Cerebellum (tissue), 4 donors: ENCODE measurements at places on chromosomes 13 and 19. TPM values are rescaled to one million over a fixed set of nuclear protein-coding genes. Genes with fewer than 3 reads are reported as not detected.

COMP gene
- total RNA-seq = not detected

CDC42EP5 gene
- 3.9 TPM for total RNA-seq

SHISA7 gene
- 2.6 TPM for total RNA-seq

FSD1 gene
- total RNA-seq = 23.8 TPM

GPR12 gene
- 25.2 TPM for total RNA-seq

SIGLECL1 gene
- total RNA-seq = not detected

GRCh38 chr13:48038761-48039160 lies 1.2 kb downstream of the NUDT15 start:
- no peak for DNase-seq

GRCh38 chr19:7862413-7862951 lies 11.7 kb downstream of the PRR36 start:
- peak; percentile 95 for DNase-seq

GRCh38 chr19:7674010-7675005 lies 2.6 kb upstream of the MCEMP1 start:
- no peak for DNase-seq

- DNase-seq = no peak
These were observed 73.1 kb downstream of the EPS15L1 start for GRCh38 chr19:16398530-16399249.

DNA sequence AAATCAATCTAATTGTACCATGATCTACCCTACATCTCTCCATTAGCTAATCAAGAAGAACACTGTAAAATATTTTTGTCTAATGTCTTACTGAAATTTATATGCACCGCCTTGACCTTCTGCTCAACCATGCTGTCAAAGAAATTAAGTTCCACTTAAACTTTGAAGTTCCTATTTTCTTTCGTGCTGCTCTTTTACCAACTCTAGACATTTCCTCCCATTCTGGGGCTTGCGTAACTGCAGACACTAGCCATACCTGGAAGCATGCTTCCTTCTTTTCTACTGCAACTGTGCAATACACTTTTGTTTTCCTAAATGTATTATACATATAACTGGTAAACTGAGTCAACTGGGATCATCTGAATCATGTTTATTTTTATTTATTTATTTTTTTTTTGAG lies 8.5 kb upstream of the UBE2L5 start:
- DNase-seq = no peak

DNA sequence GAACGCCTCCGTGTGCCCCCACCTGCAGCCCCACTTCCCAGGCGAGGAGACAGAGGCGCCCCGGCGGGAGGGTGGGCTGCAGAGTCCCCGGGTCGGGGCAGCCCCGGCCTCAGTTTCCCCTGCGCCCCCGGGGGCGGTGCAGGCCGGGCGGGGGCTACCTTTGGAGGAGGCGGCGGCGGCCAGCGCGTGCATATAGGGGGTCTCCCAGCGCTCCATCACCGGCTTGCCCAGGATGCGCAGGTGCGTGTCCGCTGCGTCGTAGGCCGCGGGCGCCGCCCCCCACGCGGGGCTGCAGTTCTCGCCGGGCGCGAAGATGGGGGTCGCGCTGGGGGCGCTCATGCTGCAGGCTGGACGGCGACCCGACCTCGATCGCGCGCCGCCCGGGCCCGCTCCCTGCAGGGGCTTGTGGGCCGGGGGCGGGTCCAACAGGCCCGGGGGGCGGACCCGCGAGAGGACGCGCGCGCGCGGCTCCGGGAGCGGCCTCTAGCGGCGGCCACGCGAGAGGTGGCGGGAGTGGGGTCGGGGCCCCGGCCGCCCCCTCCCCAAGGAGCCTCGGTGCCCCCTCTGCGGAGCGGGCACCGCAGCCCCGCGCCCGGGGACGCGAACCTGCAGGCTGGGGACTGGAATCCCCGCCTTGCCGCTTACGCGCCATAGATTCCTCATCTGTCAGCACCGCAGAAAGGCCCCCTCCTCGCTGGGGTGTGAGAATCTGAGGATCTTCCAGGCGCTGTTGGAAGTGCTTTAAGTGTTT lies at the start of gene GAMT:
Gene GAMT, minus strand, starts transcription at position 405 of the 751 bp plus-strand sequence. Its CDS starts 66 bp downstream, at position 339.
- peak; percentile 77 for DNase-seq

DNA sequence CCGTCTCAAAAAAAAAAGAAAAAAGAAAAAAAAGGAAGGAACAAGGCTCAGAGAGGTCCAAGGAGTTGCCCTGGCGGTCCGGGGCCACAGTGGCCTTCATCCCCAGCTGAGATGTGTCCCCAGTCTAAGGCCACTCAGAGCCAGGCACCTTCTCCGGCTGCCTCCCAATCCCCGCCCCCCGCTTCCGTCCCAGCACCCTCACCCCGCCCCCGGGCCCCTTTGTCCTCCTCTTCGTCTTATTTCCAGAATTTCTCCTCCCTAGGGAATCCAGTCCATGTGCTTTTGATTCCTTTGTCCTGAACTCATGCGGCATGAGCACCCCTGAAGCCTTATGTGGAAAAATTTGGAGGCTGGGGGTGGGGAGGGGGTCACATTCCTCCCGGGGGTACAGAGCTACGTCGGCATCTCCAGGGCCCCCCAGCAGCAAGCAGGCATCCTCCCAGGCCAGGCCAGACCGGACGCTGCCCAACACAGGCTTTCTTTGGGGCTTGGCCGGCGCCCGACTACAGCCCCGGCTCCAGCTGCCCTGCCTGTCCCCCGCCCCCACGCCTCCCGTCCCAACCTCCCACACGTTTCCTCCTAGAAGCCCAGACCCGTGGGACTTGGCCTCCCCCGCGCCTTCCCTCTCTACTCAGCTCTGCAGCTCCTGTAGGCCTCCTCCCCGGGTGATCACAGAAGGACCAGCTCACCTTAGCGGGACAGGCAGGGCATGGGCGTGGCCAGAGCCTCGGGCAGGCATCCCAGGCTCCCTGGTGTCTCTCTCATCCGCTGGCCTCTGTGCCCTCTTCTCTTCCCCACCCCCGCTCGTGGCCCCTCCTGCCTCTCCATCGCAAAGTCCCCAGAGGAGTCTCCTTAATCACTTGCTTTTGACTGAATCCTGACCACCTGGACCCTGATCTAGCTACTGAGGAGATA lies 17.8 kb upstream of the ADGRE5 start:
- DNase-seq = no peak

- DNase-seq = no peak
These were observed 9.7 kb downstream of the PCCA start for GRCh38 chr13:100098445-100099116.

- DNase-seq = no peak
These were observed 705.7 kb upstream of the SLITRK1 start for GRCh38 chr13:84588023-84588422.

- no peak for DNase-seq
These were observed 63.4 kb upstream of the TNFRSF19 start for GRCh38 chr13:23506807-23507291.

DNA sequence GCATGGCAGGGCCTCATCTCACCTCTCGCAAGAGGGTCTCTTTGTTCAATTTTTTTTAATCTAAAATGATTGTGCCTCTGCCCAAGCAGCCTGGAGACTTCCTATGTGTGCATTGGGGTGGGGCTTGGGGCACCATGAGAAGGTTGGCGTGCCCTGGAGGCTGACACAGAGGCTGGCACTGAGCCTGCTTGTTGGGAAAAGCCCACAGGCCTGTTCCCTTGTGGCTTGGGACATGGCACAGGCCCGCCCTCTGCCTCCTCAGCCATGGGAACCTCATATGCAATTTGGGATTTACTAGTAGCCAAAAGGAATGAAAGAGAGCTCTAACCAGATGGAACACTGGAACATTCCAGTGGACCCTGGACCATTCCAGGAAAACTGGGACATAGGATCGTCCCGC lies 8.0 kb downstream of the FXYD3 start:
- DNase-seq = no peak

- no peak for DNase-seq
These were observed 1649.7 kb upstream of the SPRY2 start for GRCh38 chr13:81990652-81991051.

GRCh38 chr13:46179969-46180763 lies 1.8 kb downstream of the LCP1 start:
- DNase-seq = no peak

DNA sequence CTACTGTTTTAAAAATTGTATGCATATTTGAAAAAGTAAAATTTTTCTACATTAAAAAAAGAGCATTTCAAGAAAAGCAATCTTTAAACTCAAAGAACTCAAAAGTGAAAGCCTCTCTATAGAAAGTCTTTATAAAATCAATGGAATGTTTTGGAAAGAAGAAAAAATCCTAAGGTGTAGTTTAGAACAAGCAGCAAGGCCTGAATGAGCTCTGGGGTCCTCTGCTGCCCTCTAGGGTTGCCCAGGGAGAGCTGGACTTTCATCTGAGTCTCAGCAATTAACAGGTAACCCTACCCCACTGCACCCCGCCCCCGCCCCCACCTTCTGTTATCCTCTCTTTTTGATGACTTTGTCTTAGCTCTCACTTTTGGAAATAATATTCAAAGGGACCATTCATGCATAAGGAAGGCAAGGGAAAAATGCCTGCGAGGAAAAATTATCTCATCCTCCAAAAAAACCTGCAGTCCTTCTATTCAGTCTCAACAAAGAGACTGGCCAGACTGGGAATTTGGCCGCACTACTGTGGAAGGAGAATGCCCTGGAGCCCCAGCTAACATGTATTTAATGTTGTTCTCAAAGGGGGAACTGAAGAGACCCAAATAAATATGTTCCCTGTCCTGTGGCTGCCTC lies 24.1 kb downstream of the SLC25A30 start:
- DNase-seq = peak; percentile 58

DNA sequence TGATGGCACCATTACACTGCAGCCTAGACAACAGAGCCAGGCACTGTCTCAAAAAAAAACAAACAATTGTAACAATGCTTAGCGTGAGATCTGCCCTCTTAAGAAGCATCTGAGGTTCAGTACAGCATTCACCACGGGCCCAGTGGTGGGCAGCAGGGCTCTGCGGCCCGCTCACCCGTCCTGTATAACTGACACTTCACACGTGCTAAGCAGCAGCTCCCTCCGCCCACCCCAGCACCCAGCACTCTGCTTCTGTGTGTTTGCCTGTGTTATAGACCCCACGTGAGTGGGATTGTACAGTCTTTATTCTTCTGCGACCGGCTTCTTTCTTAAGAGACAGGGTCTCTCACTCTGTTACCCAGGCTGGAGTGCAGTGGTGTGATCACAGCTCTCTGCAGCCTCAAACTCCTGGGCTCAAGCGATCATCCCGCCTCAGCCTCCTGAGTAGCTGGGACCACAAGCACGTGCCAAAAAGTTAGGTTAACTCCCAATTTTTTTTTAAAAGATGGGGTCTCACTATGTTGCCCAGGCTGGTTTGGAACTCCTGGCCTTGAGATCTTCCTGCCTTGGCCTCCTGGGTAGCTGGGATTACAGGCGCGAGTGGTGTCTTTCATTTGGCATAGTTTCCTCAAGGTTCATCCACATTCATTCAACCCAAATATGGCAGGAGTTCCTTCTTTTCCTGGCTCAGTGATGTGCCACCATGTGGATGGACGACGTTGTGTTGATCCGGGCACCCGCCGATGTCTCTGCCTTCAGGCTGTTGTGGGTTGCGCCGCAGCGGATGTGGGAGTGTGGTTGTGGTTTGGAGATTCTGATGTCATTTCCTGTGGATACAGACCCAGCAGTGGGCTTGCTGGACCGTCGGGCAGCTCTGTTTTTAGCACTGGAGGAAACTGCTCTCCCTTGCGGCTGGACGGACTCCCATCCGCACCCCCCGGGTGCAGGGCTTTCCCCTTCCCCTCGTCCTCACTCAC lies 170.0 kb downstream of the KDM4B start:
- no peak for DNase-seq

GRCh38 chr19:55623561-55623960 lies 805 bp downstream of the ZNF784 start:
- no peak for DNase-seq

GRCh38 chr19:41076286-41076685 lies 12.0 kb upstream of the CYP2A13 start:
- no peak for DNase-seq

DNA sequence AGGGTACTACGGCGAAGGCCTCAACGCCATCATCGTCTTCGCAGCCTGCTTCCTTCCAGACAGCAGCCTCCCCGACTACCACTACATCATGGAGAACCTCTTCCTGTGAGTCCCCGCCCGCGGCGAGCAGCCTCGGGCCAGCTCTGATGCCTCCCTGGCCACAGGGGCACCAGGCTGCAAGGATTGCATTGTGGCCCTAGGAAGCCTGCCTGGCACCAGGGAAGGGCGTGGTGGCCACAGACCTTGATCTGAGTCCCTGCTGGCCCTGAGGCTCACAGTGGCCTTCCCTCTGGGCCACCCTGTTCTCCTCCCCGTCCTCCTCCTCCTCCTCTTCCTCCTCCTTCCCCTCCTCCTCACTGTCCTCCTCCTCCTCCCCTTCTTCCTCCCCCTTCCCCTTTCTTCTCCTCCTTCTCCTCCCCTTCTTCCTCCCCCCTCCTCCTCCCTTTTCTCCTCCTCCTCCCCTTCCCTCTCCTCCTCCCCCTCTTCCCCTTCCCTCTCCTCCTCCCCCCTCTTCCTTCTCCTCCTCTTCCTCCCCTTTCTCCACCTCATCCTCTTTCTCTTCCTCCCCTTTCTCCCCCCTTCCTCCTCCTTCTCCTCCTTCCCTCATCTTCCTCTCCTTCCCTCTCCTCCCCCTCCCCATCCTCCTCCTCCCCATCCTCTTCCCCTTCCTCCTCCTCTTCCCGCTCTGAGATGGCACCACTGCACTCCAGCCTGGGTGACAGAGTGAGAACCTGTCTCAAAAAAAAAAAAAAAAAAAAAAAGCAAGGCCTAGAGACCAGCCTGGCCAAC lies 24.4 kb upstream of the NMRK2 start:
- no peak for DNase-seq

- no peak for DNase-seq
These were observed at the start of gene IL4I1 for GRCh38 chr19:49896863-49897621. Gene IL4I1, minus strand, starts transcription at chr19:49896887. Its CDS starts 727 bp downstream, at chr19:49896160.

DNA sequence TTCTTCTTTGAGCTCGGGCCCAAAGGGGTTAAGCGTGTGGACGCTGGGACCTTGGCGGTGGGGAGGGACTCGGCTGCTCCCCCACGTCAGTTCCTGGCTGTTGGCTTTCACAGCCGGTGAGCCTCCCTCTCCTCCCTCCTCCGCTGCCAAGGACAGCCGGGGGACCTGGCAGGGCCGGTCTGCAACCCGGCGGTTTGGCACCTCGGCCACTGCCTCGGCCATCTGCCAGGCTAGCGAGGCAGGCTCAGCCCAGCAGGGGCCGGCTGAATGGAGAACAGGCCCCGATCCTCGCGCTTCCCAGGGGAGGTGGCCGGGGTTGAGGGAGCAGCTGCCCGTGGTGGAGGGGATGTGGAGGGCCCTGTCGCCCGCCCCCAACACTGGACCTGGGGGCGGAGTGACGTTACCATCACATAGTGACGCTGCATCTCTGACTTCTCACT lies 5.0 kb downstream of the TLE5 start:
- peak; percentile 97 for DNase-seq

GRCh38 chr19:19101540-19101939 lies 36.7 kb downstream of the TMEM161A start:
- DNase-seq = no peak

- DNase-seq = no peak
These were observed 39.3 kb upstream of the GPR183 start for GRCh38 chr13:99346335-99347042.

GRCh38 chr13:87459419-87459818 lies 211.8 kb upstream of the SLITRK5 start:
- no peak for DNase-seq

DNA sequence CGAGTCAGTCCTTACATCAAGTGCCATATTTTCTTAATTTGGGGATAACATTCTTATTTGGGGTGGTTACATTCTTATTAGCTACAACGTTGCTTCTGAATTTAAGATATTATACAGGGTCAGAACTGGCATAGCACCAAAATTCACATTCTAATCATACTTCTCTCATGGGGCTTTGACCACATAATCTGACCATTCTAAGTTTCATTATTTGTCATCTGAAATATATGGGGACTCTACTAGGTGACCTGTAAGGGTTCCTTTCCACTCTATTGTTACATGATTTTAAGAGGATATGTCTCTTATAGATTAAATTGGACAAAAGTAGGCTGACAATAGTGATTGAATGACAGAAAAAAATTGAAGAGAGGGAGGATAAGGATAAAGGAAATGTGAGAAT lies 536.5 kb downstream of the KCTD12 start:
- no peak for DNase-seq

GRCh38 chr19:9552536-9553274 lies 14.3 kb upstream of the ZNF426 start:
- DNase-seq = no peak
